GM23338 (cell line): ENCODE measurements at places on chromosomes 7 and 10. TPM values are rescaled to one million over a fixed set of nuclear protein-coding genes. Genes with fewer than 3 reads are reported as not detected.
A peak's percentile ranks its signal among the peaks of the same experiment; 100 is the strongest.

Gene UNC5B
- total RNA-seq, result 25.2 and 31.2 TPM in 2 replicates

Gene NFE2L3
- total RNA-seq, result 129 and 142 TPM in 2 replicates

- no peaks in the 10 kb centered on the region for H3K27me3 ChIP-seq
- no peaks in the 10 kb centered on the region for H3K36me3 ChIP-seq
- H3K4me3 ChIP-seq, result no peak overlapping the region
- peak; percentile 46 for DNase-seq
Observed at GRCh38 chr7:16271990-16272665, 149.2 kb downstream of the CRPPA start.

GRCh38 chr10:839550-840205 is 91.8 kb downstream of the LARP4B start:
- no peak for DNase-seq
- H3K4me1 ChIP-seq, result no peaks in the 10 kb centered on the region
- no peaks in the 10 kb centered on the region for H3K27me3 ChIP-seq
- H3K36me3 ChIP-seq, result peaks cover 25% of the 10 kb centered on the region; the same call in 1 of the 2 replicates
- no peak overlapping the region for H3K27ac ChIP-seq

DNA sequence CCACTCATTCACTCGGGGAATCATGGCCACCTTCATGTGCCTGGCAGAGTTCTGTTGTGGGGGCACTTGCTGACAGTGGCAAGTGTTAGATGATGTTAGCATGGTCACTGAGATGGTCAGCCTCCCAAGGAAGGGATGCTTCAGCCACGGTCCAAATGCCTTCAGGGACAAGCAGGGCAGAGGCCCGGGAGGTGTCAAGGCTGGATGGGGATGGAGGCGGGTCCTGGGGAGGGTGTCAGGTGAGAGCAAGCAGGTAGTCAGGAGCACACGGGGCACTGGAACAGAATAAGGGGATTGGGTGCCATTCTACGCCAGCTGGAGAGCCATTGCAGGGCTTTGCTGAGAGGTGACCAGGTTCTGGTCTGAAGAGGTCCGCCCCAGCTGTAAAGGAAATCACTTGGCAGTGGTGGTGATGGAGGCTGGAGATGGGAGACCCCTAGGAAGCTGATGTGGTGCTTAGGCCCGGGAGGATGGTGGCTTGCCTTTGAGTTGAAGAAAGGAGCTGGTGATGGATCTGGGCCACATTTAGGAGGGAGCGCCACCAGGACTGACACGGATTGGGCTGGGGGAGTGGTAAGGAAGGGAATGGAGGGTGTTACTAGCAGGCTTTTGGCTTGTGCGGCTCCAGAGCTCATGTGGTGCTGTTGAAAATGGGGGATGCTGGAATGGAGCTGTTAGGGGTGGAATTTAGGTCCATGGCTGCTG is 24.1 kb downstream of the AGAP3 start:
- H3K27me3 ChIP-seq, result peaks cover 10% of the 10 kb centered on the region
- no peaks in the 10 kb centered on the region for H3K36me3 ChIP-seq
- H3K4me3 ChIP-seq, result no peak overlapping the region

DNA sequence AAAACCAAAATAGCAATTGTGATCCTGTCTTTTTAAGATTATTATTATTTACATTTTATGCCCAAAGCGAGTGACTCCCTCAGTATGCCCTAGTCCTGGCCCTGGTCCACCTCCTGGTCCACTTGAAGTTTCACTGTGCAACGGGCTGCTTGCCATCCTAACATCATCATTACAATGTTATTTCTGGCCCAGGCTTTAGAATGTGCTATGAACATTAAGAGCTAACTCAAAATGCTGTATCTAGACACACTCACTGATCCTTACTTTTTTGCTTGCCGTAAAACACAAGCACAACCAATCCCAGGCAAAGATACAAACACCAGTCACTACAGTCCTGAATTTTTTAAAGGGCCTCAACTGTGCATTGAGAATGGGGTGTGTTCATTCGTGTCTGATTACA is 38.4 kb downstream of the RHOBTB1 start:
- peaks cover 6% of the 10 kb centered on the region; the same call in 1 of the 2 replicates for H3K36me3 ChIP-seq
- no peak for DNase-seq
- H3K4me3 ChIP-seq, result no peak overlapping the region
- H3K27ac ChIP-seq, result no peak overlapping the region
- no peaks in the 10 kb centered on the region for H3K4me1 ChIP-seq

GRCh38 chr10:6204063-6204340 is 1.3 kb downstream of the PFKFB3 start:
- peak; percentile 47 for DNase-seq
- H3K4me1 ChIP-seq, result peaks cover 7% of the 10 kb centered on the region
- peak overlapping the region; percentile 98 for H3K4me3 ChIP-seq
- H3K36me3 ChIP-seq, result no peaks in the 10 kb centered on the region

DNA sequence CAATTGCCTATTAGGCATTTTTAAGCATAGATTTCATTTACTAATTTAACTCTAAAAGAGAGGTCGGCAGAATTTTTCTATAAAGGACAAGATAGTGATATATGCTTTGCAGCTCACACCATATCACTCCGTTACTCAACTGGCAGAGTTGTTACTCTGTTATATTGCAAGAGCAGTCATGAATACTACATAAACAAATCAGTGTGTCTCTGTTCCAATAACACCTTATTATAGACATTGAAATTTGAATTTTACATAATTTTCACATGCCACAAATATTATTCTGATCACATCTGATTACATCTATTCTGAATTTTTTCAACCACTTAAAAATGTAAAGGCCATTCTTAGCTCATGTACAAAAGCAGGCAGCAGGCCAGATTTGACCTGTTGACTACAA is 853.9 kb upstream of the LRRTM3 start:
- no peak overlapping the region for H3K4me3 ChIP-seq
- no peak overlapping the region for H3K27ac ChIP-seq
- no peaks in the 10 kb centered on the region for H3K27me3 ChIP-seq
- no peak for DNase-seq
